ENCODE measurements at places on chromosomes 6 and 20.

GRCh38 chr6:32195652-32195901 lies 3.1 kb upstream of the GPSM3 start:
- DNase-seq: peak; percentile 100

DNA sequence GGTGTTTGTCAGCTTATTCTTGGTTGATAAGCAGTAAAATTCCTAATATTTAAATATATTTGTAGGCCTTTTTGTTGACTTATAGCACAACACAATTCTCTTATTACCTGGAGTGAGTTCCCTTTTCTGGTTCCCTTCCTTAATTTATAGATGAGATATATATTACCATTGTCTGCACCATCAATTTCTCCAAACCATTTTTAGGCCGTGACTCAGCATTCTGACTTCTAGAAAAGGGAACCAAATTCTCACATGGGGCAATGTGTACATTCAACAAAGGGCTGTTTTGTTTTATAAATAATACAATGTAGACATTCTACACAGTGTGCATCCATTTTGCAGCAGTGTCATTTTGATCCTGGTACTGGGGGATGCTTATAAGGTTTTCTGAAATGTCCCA lies 52.8 kb downstream of the NCOA7 start:
- DNase-seq: peak; percentile 94

- no peak for DNase-seq
Observed at GRCh38 chr20:11118802-11119380, 445.1 kb upstream of the JAG1 start.

GRCh38 chr6:52643158-52643557 lies 27.8 kb upstream of the TMEM14A start:
- DNase-seq: no peak

DNA sequence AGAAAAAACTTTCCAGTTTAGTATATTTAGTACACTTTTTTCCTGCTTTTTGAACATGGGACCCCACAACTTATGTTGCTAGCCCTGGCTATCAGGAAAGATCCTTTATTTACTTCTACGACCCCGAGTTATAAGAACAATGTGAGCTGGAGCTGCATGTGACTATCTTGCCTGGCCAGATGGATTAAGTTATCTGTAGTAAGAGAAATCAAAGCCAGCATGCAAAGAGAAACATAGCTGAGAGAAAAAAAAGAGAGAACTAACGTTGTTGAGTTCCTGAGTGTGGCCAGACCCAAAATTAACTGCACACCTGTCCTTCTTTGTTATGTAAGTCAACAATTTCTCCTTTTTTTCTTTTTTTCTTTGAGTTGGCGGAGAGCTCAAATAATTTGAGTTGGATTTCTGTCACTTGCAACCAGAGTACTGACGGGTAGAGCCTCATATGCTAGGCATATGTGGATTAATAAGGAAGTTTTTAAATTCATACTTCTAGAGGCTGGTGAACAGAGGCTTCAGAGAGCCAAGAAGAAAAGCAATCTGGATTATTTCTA lies 219.5 kb downstream of the HACE1 start:
- peak; percentile 11 for DNase-seq

DNA sequence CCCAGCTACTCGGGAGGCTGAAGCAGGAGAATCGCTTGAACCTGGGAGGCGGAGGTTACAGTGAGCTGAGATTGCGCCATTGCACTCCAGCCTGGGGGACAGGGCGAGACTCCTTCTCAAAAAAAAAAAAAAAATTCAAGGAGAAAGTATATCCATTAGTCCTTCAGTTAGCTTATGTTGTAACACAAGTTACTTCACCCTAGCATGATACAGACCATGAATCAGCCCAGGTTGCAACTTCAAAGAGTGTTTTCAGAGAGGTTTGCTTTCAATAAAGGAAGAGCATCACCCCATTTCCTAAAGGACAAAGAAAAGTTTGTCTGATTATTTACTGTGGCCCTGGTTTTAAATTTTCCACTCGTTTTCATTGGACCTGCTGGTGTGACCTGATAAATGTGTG lies 73.0 kb downstream of the SERAC1 start:
- peak; percentile 20 for DNase-seq

GRCh38 chr6:79421707-79422484 lies 115.3 kb downstream of the LCA5 start:
- DNase-seq: no peak

DNA sequence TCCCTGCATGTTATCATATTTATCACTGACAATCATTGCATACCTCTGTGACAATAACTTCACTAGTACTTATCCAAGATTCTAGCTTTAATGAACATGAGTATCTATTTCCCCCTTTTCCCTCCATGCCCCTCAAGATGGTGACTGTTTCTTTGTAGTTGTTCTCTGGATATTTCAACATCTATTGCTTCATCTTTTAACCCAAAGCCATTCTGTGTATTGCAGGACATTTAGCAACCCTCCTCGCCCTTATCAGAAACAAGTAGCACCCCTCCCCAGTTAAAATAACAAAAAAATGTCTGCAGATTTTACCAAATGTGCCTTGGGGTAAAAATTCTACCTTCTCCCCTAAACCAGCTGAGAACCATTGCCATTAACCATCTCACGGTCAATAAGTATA lies 979.8 kb upstream of the MANEA start:
- peak; percentile 66 for DNase-seq

GRCh38 chr6:44925100-44925739 lies 402.9 kb upstream of the RUNX2 start:
- no peak for DNase-seq

- DNase-seq: no peak
Observed at GRCh38 chr20:17848249-17849048, 120.1 kb downstream of the SNX5 start.

DNA sequence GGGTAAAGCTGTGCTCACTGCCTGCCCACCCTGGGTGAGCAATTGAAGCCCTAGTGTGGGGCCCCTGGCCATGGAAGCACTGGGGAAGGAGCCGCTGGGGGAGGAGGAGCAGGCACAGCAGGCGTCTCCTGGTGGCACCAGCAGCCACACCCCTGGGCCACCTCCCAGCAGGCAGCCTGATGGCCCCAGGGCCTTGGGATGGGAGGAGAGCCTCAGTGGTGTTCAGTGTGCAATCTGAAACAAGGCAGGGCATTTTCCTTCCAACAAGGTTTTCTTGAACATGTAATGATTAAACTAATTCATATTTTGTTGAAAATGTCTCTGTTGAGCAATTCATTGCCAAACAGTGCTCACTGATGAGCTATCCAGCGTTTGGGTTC lies 151.0 kb downstream of the ZDHHC14 start:
- DNase-seq: no peak

DNA sequence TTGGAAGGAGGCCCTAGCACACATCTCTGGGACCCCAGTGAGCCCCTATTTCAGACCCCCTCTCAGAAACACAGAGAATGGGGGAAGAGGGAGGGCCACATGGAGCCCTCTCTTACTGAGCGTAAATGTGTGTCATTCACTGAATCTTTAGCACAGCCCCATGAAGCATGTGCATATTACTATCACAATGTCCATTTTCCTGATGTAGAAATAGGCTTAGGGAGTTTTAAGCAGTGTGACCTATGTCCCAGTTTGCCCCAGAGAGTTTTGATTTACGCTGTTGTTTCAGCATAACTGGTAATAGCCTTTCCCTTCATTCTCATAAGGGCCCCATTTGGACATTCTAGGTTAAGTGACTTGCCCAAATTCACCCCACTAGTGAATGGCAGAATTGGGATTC lies 25.0 kb upstream of the TCP11 start:
- no peak for DNase-seq

- no peak for DNase-seq
Observed at GRCh38 chr6:87421576-87421975, 13.8 kb downstream of the CFAP206 start.

DNA sequence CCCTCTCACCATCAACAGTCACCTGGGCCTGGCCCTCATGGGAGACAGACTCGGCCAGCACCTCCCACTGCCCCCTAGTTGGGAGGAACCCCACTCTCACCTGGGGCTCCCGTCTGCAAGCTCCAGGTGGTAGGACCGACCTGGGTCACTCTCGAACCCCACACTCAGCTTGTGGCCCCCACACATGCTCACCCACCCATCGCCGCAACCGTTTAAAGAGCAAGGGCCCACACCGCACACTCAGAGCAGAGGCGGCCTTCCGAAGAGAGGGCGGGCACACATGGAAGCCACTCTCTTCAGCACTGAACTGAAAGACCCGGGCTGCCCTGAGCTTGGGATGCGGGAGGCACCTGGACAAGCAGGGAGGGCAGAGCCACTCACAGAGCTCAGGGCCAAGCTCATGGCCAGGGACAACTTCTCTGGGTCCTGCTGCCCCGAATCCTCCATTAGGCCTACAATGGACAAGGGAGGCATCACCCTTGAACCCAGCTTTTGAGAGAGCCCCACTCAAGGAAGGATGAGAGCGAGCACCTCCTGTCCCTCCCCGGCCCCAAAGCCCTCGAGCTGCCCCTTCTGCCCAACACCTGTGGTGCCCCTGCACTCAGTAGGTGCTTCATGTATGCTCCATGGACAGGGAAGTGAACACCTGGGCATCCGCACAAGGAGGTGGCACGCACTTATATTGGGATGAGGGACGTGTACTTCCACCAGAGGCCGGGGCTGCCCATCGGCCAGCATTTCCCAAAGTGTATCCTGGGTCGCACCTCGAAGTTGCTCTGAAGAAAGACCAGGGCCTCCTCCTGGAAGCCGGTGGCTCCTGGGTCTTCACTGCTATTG lies 50.4 kb downstream of the YTHDF1 start:
- no peak for DNase-seq

- no peak for DNase-seq
Observed at GRCh38 chr6:37862992-37863391, 43.5 kb downstream of the ZFAND3 start.

GRCh38 chr6:29236634-29237033 lies 64.9 kb upstream of the OR14J1 start:
- DNase-seq: no peak

DNA sequence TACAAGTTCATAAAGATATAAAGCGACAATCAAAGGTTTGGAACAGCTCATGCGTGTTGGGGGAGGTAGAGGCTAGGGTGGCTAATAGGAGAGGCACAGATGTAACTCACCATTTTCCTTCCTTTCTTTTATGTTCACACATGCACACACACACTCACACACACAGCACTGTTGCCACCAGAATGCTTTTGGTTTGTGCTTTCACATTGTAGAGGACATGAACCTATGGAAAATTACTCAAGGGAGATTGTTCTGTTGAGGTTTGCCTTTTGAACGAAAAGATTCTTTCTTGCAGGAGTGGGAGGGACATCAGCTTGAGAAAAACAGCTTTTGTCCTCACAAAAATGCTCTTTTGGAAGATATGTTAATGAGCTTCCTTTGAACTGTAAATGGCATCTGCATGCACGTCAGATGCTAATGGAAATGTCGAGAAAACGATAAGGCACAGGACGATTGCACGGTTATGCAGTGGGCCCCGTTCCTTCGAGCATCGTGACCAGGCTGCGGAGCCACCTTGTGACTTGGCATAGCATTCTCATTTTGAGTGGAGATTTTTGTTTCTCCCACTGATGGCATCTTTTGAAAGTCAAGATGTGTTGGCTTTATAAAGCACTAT lies 724.1 kb downstream of the KIF16B start:
- no peak for DNase-seq

- no peak for DNase-seq
Observed at GRCh38 chr6:170237999-170238740, 52.7 kb downstream of the DLL1 start.

- DNase-seq: no peak
Observed at GRCh38 chr20:47040506-47041125, 146.0 kb downstream of the EYA2 start.

DNA sequence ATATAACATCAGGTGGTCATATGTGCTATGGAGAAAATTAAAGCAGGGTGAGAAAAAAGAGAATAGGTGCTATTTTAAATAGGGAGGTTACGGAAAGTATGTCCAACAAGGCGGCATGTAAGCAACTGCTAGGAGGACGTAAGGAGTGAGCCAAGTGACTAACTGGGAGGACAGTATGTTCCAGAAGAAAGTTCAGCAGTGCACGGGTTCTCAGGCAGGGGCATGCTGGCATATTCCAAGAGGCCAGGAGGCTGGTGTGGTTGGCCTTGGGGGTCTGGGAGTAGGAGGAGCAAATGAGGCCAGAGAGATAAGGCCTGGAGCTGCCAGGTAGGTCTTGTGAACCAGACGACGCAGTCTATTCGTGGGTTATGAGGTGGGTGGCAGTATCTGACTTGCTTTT lies 112.4 kb downstream of the ARMC2 start:
- DNase-seq: no peak

DNA sequence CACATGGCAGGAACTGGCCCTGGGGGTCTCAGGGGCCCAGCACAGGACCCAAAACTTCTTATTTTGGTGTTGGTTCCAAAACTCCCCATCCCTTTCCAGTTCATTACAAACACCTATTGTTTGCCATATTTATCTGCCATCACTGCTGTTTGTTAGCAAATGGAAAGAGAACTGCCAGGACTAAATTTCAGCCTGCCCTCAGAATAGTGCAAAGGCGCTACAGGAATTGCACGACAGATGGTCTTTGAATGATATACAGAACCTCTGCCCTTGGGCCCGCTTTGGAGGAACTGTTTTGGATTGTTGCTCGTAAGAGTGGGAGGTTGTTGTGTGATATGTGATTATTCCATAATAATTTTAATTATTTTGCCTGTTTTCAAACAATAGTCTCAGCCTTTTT lies 199.0 kb upstream of the FBXL4 start:
- DNase-seq: no peak

DNA sequence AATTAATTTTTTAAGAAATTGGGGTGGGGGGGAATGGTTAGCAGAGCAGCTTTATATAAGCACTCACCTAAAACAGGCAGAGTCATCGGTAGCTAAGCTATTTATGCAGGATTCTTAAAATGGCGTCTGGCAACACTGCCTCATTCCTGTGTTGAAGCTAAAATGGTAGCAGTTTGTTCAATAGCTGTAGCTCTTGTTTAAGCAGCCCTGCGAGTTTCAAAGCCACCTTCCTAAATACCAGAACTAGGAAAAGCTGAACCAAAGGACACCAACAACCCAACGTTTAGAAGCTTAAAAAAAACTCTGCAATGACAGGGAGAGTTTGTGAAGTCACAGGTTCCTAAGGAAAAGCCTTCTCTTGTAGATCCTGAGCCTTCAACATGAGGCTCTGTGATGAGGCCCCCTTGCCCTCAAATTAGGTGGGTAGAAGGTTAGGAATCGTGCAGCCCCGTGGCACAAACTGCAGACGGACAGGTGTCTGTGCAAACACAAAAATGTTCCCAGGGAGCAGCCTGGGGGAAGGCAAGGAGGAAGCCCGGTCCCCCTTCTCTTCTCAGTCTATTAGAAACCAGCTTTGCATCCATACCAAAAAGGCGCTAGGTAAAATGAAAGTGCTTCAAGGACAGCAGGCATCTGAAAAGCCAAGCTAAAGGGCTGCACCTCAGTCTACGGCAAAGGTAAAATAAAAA lies 4.7 kb downstream of the ZMYND8 start:
- DNase-seq: no peak

GRCh38 chr6:125192610-125192930 lies 39.0 kb downstream of the TPD52L1 start:
- no peak for DNase-seq

- no peak for DNase-seq
Observed at GRCh38 chr6:85364344-85364743, 85.5 kb upstream of the NT5E start.

DNA sequence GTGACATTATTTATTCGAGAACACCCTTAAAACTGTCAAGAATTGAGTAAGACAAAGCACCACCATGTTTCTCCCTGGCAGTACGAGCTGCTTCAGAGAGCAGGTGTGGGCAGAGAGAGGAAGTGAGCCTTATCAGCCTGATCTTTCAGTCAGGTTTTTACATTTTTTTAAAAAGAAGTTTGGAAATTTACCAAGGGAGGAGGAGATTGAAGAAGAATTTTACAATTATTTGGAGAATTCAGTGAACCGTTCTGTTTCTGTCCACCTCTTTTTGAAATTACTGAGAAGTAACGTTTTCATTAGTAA lies 75.5 kb downstream of the ZDHHC14 start:
- DNase-seq: no peak

GRCh38 chr6:43788301-43788700 lies 18.3 kb downstream of the VEGFA start:
- DNase-seq: no peak

Data from AML-193 (cell line).